HuH-7.5 (cell line): ENCODE measurements at places on chromosomes 3 and 15.

DNA sequence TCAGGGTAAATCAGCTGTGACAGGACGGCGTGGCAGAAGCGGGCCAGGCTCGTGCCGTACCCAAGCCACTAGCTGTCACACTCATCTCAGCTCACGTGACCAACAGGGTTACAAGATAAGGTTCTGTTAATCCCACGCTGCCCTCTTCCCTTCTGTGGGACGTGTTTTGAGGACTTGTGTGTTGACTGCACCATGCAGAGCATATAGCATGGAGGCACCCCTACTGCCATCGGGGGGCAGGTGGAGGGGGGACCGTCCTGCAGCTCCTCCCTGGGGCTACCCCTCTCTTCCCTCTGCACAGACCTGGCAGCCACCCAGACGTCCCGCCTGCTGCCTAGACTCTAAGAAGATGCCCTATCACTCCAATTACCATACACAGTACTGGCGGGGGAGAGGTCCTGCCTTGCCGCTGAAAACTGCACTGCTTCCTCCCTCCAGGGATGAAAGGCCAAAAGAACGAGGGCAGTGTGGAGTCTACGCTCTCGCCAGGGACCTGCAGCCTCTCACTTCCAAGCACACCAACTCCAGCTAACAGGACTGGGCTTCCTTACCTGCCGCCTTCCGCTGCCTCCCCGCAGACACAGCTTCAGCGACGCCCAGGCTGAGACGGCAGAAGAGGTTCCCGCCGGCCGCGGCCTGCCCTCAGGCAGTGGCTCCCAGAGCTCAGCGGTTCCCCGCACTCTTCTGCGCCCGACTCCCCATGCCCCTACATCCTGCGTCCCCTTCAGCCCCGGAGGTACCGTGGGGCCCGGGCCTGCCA lies at the start of gene TNK2:
Gene TNK2, minus strand, starts transcription at position 618 of the 760 bp plus-strand sequence. CDS start 19,963 bp downstream, outside the sequence.
- DNase-seq = no peak

DNA sequence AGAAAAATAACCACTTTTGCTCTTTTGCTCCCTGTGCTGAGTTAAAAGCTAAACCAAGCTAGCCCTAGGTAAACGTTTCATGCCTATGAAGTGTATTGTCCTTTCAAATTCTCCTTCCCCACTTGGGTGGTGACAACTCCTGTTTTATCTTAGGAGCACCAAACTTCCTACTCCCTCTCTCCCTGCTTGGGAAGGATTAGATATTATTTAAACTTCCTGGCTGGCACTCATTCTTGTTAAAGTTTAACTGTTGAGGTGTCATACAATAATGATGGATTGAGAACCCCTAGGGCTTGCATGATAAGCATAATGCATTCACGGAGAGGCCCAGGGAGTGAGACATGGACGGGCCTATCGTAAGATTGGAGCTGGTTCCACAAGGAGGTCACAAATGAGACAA lies 29.5 kb downstream of the B4GALT4 start:
- DNase-seq = no peak

DNA sequence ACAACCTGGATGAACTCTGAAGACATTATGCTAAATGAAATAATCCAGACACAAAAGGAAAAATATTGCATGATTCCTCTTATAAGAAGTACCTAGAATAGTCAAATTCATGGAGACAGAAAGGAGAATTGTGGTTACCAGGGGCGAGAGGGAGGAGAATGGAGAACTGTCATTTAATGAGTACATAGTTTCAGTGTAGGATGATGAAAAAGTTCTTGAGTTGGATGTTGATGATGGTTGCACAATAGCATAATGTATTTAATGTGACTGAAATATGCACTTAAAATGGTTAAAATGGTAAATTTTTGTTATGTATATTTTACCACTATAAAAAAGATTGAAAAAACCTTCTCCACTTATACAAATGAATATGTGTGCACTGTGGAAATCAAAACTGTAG lies 469.6 kb downstream of the MAGI1 start:
- no peak for DNase-seq

- DNase-seq = no peak
Measured at GRCh38 chr3:15523660-15524417, 2.3 kb upstream of the COLQ start.

DNA sequence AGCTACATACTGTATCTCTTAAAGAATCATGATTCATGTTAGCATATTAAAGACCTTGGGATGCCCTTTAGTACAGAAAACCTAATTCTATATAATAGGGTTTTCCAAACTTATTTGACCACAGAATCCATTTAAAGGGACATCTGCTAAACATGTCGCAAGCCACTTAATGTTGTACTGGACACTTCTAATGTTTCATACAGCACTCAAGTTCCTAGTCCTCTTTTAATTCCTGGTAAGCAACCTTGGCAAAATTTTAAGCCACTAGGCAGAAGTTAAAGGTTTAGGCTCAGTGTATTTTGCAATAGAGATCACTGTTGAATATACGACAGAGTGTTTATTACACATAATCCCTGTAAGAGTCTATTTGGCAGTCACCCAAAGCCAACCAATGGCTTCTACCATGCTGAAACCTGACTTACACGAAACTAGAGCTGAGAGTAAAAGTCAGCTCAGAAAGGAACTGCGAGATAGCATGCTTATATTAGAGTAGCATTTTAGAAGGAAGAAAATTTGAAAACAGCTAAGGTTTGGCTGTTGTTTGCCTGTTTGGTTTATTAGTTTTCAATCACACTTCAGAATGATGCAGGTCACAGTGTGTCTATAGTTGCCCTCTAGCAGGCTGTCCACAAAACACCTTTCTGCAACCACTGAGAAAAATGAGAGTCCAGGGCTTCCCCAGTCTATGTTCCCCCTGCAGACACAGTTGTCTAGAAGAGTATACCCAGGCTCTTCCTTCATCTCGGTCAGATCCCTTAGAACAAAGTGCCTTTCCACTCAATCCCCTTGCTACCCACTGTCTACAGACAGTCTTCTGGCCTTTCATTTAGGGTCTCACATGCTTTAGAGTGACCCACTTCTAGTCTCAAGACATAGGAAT lies 104.4 kb downstream of the FMN1 start:
- no peak for DNase-seq

DNA sequence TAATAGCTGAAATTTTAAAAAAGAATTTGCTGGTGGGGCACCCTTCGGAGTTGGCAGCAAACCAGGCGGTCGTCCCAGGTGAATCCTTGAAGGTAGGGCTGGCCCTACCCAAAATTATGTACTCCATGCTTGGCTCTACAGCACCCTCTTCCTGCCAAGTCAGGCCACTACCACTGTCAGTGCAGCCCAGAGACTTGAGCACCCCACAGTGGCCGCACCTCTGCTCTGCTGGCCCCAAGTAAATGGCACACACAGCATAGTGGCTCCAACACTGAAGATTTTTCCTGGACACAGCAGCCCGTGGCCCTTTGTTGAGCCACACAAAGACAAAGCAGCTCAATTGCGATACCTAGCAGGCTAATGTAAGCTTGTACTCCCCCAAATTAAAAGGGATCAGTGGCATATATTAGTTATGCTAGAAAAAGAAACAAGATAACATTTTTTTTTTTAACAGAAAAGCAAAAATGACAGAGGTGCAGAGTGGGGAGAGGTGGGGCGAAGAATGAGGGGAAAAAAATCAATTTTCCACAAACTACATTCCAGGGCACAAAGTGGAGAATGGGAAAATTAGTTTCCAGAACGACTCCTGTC lies 250.5 kb downstream of the UACA start:
- DNase-seq = peak; percentile 63

GRCh38 chr3:108062051-108062450 lies 28.8 kb downstream of the CD47 start:
- no peak for DNase-seq

DNA sequence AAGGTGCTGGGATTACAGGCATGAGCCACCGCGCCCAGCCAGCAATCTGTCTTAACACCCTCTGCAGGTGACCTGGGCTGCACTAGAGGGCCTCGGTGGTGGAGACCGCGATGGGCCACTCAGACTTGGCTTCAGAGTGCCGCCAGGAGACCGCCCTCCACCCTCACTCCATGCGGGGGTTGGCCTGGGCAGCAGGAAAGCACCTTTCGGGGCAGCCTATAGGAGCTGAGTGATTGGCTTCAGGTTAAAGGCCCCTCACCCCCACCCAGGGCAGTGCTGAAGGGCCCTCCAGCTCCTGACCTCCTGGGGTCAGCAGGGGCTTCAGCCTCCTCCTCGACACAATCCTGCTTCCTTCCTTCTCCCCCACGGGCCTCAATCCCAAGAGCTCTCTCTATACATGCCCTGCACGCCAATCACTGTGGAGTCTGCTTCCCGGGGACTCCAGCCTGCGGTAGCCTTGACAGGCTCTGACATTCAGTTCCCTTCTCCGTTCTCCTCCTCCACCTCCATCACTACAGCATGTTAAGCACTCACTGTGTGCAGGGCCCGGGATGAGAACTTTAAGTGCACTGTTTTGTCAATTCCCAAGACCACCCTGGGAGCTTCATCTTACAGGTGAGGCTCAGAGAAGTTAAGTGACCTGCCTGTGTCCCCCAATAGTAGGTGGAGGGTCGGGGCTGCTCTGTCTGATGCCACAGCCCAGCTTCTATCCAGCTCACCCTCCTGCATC lies 225.3 kb downstream of the XXYLT1 start:
- DNase-seq = peak; percentile 3

- DNase-seq = no peak
Measured at GRCh38 chr3:29212789-29213433, 68.0 kb upstream of the RBMS3 start.

- DNase-seq = no peak
Measured at GRCh38 chr15:35055416-35056105, 29.5 kb downstream of the NANOGP8 start.
